Mesothelial cell of epicardium (in vitro differentiated cells): ENCODE measurements at places on chromosomes 12 and 14. TPM values are rescaled to one million over a fixed set of nuclear protein-coding genes. Genes with fewer than 3 reads are reported as not detected.

DNA sequence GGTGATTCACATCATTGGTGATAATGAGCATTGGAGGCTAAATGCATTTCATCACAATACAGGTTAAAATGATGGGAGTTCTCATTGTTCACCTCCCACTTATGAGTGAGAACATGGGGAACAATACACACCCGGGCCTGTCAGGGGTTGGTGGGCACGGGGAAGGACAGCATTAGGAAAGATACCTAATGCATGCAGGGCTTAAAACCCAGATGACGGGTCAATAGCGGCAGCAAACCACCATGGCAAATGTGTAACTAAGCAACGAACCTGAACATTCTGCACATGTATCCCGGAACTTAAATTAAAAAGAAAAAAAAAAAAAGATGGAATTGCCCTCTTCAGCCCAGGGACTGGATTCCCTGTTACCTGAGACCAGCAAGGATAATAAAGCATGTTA, 2.3 kb upstream of the LUM start:
- H3K36me3 ChIP-seq: no peaks in the 10 kb centered on the region
- H3K27ac ChIP-seq: no peak overlapping the region
- DNase-seq: no peak
- peaks cover 35% of the 10 kb centered on the region for H3K4me1 ChIP-seq
- H3K4me3 ChIP-seq: no peak overlapping the region

DNA sequence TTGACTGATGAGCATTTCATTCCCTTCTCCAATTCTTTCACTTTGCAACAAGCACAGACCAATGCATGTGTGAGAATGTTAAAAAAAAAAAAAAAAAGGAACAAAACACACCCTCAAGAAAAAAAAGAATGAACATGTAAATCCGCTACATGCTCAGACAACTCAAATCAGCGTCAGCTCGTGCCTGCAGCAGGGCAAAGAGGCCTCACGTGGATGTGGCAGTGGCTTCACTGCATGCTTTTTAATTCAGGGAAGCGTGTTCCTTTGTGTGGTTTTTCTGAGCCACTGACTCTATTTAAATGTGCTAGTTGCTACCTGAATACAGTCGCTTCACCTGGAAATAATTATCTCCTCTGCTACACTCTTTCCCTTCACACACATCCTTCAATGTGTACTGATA, 55.1 kb downstream of the PPP1R36 start:
- no peak overlapping the region for H3K27ac ChIP-seq
- no peaks in the 10 kb centered on the region for H3K36me3 ChIP-seq
- no peak overlapping the region for H3K4me3 ChIP-seq
- DNase-seq: no peak
- H3K4me1 ChIP-seq: peaks cover 13% of the 10 kb centered on the region

Gene APOF
- not detected in 3 replicates for total RNA-seq

Gene PTGR2
- total RNA-seq: 12.4 to 14.5 TPM (median 14.0 TPM) in 3 replicates
